ENCODE measurements at places on chromosomes 3 and 15.
A peak's percentile ranks its signal among the peaks of the same experiment; 100 is the strongest.

GRCh38 chr3:81936817-81937216 is 175.4 kb upstream of the GBE1 start:
- no peak for DNase-seq

- no peak for DNase-seq
These were observed 21.6 kb downstream of the UACA start for GRCh38 chr15:70741677-70742293.

DNA sequence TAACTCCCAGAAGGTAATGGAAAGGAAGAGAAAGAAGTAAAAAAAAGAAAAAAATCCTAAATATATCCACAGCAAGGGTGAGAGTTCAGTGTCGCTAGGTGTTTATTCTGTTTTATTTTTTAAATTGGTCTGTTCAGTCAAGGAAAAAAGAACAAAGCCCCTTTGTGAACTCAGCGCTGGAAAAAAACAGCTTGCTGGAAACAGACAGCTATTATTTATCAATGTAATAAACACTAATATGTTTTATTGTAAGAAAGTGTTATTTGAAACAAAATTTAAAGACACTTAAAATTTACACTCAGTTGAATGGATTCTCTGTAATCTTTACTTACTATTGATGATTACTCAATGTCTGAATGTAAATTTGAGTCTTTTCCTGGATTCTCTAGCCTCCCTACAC is 32.3 kb upstream of the LEKR1 start:
- no peak for DNase-seq

GRCh38 chr3:12178091-12178820 is 19.5 kb upstream of the TIMP4 start:
- DNase-seq, result no peak

- DNase-seq, result no peak
These were observed 63.9 kb downstream of the NFKBIZ start for GRCh38 chr3:101913168-101913567.

GRCh38 chr3:187049462-187050101 is 89.7 kb downstream of the RPL39L start:
- no peak for DNase-seq

DNA sequence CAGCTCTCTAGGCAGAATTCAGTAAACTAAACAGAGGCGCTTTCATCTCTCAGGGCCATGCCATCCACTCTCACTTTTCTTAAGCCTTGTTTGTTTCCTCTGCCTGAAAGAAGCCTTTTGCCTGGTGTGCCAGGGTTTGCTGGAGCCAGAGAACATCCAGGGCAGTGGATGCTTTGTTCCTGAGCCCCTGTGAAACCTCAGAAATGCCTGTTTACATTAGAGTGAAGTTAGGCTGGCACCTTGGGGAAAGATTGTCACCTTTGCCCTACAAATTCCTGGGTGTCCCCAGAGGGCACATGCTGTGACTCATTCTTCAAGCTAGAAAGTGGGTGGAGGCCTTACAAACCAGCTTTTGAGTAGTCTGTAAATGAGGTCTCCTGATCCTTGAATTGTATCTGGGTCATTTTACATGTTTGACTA is 10.7 kb upstream of the TRAK1 start:
- DNase-seq, result no peak

- DNase-seq, result no peak
These were observed 2.1 kb downstream of the LSAMP start for GRCh38 chr3:116443191-116443661.

DNA sequence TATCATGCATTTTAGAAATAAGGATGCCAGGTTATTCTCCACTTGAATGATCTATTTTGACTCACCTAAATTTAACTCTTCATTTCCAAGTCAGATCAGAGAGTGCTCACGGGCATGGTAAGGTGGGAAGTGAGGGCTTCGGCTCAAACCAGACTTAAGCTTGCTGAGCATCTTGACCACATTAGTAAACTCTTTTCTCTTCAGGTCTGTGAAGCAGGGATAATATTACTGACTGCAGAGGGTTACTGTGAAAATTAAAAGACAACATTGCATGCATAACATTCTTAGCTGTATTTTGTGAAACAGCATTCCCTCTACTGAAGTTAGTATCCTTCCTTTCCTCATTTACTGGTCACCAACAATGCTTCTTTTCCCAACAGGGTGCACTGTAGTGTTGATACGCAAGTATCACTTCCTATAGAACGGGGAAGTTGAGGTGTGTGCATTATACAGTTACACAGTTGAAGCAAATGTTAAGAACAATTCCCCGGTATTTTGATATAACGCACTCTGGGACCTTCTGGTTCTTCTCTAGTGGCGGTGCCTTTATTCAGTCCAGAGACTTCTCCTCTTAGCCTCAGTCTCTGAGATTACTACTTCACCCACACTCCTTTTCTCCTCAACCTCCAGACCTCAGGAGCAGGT is 74.1 kb upstream of the MNS1 start:
- no peak for DNase-seq

DNA sequence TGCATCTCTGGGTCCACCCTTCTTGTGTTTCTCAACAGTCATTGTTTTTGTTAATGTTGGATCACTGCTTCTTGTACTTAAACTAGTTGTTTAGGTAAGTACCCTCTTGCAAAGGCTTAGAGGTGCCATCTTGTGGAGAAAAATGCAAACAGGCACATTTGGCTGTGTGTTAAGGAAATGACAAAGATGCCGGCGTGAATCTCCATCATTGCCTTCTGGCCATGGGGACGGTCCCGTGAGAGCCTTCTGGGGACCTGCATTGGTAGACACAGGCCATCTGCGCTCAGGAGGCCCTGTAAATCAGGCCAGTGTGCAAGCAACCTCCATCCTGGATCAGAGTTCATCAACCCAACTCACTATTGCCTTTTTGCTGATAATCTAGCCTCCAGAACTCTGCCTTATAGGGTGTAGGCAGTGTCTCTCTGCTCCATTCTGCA is 158.6 kb upstream of the NR2E3 start:
- peak; percentile 16 for DNase-seq

DNA sequence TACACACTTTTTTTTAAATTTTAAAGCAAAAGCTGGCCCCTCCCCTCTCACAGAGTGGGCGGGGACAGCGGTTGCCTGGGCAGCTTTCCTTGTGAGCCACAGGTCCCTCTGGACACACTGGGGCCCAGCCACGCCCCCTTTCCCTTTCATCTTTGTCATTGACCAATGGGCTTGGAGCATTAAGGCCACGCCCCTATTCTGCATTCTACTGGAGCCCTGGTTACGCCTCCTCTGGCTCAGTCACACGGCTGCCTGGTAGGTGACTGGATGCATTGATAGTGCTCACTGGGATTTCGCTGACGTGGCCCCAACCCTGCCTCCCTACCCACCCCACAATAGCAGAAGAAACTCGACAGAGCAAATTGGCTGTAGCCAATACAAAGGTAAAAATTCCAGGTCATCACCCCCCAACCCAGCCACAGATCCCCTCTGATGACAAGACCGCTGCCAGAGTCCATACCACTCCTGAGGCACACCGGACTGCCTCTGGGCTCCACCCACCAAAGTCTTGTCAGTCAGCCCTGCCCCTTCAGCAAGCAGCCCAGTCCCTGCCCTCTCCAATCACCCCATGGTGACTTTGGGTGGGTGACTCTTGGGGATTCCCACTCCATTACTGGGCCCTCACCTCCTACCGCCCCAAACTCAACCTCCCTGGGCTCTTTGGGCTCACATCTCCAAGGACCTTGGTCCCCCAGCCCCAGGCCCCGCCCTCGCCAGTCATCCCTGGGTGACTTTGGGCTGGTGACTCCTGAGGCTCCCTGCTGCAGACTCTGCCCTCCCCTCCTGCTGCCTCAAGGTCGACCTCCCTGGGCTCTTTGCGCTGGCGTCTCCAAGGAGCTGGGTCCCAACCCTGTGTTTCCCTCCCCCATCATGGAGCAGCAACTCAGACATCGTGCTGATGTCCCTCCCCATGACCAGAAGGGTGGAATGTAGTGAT is 112.2 kb upstream of the FAN1 start:
- DNase-seq, result no peak

DNA sequence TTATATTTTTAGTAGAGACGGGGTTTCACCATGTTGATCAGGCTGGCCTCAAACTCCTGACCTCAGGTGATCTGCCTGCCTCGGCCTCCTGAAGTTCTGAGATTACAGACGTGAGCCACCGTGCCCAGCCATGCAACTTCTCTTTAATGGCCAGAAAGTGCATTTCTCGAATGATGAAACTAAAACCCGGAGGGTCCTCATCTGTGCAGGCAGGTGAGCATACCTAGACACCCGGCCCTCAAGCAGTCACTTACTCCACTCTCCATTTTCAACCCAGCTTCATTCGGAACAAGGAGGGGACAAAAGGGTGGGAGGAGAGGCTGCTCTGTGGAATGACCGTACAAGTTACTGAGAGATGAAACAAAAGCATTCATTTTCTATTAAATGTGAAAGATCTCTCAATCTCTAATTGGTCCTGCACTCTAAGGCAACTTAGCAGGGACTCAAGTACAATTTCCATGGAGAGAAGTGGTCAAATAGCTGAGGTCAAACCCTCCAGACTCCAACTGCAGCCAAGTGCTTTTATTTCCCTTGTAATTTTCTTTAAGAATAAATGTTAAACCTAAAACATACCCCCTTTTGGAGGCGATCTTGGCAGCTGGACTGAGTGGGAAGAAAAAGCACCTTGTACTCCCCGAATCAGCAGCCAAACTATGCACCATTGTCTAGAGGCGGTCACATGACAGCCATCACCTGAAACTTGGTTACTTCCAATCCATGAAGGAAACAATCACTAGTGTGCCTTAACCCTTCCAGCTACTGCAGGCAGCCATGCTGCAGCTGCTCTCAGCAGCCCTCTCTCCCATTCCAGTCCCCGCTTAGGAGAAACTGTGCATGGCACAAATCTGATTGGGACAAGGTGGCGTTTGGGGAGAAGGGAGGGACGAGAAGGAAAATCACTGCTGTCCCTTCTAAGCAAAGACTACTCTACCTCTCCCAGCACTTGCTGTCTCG is 62.2 kb downstream of the VGLL4 start:
- DNase-seq, result no peak

GRCh38 chr3:13461169-13462124 is 18.7 kb upstream of the HDAC11 start:
- DNase-seq, result peak; percentile 62

DNA sequence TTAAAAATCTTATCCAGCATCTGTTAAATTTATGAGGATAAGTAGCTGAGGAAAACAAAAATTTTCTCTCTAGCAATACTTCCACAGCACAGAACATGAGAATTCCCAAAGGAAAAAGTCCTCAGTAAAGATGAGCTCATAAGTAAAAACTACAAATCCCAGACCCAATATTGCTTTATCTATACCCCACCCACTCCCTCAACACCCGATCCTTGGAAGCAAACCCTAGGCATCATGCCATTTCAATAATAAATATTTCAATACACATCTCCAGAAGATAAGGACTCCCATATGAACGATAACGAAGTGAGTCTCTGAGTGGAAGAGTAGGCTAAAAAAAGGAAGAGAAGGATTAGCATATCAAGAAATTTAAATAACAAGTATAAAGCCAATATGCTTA is 8.3 kb upstream of the PRR20G start:
- no peak for DNase-seq
